COR-L47 (cell line): ENCODE measurements at places on chromosomes 2 and 18.

GRCh38 chr2:227710986-227711385 is 6.8 kb downstream of the SLC19A3 start:
- no peak for DNase-seq

GRCh38 chr2:42035241-42035640 is 12.6 kb upstream of the PKDCC start:
- no peak for DNase-seq

DNA sequence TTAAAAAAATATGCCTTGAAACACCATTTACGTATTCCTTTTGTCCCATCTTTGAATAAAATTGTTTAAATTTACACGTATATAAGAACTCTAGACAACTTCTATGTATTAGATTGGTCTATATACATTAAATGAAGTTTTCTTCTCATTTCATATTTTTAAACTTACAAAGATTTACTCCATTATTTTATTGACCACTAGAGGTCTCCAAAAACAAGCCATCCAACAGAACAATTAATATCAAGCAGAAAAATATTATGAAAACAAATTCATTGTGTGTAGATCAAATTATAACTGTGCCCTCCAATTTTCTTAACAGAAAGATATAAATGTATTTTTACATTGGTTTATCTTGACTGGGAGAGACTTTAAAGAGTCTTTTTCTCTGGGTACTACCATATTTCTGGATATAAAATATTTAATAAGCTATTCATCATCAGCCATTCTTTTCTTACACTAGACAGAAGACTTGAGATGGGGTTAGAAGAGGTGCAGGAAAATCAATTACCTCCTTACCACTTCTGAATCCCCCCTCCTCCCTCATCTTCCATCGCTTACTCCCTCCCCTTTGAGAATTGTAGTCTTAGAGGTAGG is 66.5 kb downstream of the DPP4 start:
- DNase-seq, result no peak

GRCh38 chr2:238727585-238728329 is 120.1 kb upstream of the TWIST2 start:
- no peak for DNase-seq

GRCh38 chr18:23857756-23858155 is 156.8 kb upstream of the TTC39C start:
- DNase-seq, result no peak

GRCh38 chr2:229868794-229869193 is 53.0 kb downstream of the TRIP12 start:
- no peak for DNase-seq

DNA sequence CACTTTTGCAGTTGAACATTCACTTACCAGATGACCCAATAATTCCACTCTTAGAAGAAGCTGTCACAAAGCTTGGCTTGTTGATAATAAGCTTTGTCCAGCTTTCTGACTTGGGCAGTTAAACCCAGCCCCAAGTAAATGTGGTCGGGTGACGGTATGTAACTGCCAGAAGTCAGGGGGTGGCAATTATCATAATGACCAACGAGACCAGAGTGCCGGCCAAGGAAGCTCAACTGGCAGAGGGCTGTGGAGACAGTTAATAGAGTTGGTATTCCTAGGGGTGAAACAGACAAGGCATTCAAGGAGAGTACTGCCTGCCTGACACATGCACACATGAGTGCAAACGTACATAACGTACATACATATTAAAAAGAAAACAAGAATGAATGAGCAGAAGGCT is 116.7 kb downstream of the EIPR1 start:
- DNase-seq, result no peak

GRCh38 chr2:47205576-47206141 is 50.6 kb upstream of the STPG4 start:
- no peak for DNase-seq

- peak; percentile 55 for DNase-seq
These were observed 11.9 kb downstream of the SLC14A2 start for GRCh38 chr18:45627204-45627526.

- no peak for DNase-seq
These were observed 3.4 kb downstream of the SP9 start for GRCh38 chr2:174338147-174338605.

- no peak for DNase-seq
These were observed 81.0 kb downstream of the SEMA4F start for GRCh38 chr2:74735009-74735408.

DNA sequence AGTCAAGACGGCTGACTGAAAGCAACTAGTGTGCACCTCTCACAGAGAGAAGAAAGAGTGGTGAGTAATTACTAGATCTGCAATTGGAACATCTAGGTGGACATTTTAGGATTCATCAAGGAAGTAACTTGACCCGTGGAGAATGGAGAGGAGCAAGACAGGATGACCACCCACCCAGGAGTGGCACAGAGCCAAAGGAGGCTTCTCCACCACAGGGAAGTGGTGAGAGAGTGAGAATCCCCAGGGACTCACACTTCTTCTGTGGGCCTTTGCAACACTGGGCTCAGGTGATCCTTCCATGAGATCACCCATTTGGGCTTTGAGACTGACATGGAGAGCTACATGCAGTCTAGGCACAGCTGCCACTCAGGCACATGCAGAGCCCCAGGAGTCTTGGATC is 132.8 kb upstream of the GALNT5 start:
- no peak for DNase-seq

DNA sequence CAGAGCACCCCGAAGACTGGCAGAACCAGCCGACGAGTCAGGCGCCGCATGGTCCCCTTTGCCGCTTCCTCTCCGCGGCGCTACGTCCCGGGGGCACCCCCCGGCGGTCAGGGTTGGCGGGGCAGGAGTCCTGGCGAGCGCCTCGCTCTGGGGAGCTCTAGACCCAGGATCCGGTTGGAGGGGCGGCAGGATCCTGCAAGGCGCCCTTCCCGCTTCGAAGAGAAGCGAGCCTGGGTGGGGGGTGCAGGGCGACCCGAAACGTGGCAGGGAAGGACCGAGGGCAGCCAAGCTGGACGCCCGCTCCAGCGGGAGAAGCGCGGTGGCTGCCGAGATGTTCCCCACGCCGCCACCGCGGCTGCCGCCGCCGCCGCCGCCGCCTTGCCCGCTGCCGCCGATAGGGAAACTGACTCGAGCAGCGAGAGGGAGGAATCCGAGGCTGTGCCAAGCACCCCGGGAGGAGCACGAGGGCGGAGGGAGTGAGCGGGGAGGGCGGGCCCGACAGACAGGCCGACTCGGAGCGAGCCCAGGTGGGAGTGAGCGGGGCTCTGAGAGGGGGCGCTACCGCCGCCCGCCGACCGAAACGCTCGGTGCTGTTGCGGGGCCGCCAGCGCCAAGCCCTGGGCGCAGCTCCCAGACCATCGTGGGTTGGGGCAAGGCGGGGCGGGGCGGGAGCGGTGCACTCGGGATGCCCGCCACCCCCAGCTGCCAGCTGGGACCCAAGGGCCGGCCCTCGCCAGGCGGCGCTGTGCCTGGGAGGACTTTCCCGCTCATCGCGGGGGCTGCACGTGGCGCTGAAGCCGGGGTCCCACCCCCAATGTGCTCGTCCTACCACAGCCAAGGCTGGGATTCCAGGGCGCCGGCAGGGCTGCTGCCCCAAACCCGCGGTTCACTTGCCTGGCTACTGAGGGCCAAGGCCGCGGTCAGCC is at the start of gene GALNT14:
Gene GALNT14, minus strand, starts transcription at position 404 of the 926 bp plus-strand sequence. Its CDS starts 354 bp downstream, at position 50.
- DNase-seq, result peak; percentile 10

DNA sequence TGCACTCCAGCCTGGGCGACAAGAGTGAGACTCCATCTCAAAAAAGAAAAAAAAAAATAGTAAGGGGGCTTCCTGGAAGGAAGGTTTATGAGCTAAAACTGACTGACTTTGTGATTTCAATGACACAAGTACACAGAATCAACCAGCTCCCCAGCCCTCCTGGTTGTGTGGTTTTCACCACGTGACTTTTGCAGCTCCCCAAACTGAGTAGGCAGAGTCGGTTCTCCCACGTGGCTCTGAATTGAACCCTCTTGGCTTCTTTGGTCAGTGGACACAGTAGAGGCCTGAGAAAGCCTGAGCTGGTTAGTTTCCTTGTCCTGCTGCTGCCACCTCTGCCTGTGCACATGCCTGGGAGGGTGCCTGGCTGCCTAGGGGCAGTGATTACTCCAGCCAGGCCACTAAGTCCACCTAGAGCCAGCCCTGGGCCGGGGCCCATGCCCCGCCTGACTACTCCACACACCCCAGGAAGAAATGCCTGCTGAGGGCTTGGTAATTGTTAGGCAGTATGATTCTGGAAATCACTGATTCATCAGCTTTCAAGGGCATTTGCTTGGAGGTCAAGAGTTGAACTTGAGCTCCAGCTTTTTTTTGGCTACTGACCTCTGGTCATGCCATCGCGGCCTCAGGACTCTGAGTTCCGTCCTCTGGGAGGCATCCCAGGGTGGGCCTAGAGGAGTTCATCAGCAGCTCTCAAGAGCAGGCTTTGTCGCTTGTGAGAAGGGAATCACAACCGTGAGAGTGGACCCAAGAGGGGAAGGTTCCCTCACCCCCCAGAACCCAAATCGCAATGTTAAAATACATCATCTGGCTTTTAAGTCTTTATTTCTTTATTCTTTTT is 431.9 kb upstream of the HS6ST1 start:
- no peak for DNase-seq

GRCh38 chr2:21183726-21184125 is 60.0 kb downstream of the TDRD15 start:
- no peak for DNase-seq

DNA sequence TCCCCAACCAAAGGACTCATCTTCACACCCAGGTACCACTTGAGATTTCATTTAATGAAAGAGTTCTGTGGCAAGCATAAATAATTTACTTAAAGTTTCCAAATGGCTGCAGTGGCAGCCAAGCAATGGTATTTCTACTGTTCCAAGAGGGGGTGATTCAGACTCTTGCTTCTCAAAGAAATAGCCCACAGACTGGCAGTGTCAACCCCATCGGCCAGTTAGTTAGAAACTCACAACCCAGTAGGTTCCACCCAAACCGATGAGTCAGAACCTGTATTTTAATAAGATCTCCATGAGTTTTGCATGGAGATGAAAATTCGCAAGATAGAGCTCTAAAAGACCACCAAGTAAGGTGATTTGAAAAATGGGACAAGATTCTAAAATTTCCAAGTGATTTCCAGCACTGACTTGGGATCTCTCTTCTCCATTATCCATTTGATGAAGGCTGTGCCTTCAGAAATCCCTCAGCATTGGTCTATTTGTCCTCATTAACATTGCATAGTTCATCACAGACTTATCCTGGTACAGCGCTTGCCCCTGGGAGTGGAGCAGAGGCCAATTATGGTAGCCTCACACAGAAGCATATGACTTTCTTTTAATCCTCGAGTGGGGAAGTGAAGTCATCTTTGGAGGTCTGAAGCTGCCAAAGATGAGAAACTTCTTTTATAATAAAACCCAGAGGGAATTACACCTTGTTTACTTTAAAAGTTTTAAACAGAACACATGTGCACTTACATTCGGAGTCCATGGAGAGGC is 361.4 kb upstream of the ID2 start:
- no peak for DNase-seq

DNA sequence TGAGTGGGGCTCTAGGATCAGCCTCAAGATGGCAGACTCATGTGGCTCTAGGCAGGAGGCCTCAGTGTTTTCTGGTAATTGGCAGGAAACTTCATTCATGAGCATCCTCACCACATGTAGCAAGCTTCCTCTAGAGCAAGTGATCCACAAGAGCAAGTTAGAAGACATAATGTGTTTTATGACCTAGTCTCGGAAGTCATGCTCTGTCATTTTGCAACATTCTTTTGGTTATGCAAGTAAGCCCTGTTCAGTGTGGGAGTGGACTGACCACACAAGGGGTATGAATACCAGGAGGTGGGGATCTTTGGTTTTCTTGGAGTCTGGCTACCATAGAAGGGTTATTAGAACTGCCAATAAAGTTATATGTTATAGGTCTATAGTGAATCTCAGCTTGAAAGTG is 66.8 kb upstream of the STK39 start:
- DNase-seq, result no peak

DNA sequence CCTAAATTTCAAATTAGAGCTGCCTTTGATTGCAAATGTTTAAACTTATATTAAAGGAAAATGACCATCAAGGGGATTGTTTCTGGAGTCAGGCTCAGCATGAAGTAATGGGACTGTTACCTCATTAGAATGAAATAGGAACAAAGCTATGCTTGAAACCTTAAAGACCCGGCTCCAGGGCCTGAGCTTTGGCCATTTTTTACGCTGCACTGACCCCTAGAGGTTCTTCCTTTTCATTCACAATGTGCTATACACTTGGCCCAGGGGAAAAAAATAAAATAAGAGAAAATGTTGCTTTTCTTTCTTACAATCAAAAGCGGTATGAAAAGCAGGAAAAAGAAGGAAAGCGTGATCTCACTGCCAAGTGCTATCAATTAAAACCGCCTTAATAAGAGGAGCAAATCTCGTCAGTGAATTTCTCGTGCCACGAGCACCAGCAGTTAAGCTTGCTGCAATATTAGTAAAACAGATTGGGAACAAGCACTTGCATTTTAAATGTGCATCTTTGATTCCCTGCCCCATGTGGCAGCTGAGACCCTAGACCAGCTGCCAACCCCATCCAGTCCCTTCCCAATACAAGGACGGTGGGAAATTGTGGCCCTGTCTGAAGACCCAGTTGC is 96.6 kb downstream of the MBD2 start:
- DNase-seq, result peak; percentile 65

DNA sequence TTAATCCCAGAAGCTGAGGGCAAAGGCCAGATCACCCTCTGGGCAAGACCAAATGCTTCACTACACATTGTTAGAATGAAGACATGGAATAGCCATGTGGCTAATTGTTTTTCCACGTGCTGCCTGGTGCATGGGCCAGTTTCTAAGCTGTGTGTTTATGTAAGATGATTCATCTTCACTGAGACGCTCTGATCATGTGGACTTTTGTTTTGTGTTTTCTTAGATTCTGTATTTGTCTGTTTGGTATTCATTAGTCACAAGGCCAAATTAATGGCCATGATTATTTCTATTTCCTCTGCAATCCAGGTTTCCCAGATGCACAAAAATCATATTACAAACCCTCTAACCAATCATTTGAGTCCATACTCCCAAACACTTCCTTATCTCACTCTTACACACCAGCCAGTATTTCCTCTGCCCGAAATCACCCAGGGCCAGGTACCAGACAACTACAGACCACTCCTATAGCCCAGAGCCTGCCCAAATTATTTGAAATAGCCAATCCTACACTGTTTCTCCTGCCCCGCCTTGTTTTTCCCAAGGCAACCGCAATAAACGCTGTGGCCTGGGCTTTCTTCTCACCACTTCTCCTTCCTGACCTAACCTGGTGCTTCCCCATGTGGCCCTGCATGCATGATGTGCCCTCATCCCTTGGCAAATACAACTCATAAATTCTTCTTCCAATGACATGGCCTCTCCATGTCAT is 94.2 kb upstream of the SP3 start:
- no peak for DNase-seq

- no peak for DNase-seq
These were observed 70.6 kb upstream of the RAB6C start for GRCh38 chr2:129908721-129909373.

- peak; percentile 63 for DNase-seq
These were observed 410 bp upstream of the TGIF1 start for GRCh38 chr18:3449512-3450011.
